Psoas muscle (tissue), 8 donors: ENCODE measurements at places on chromosomes 6 and 20. TPM values are rescaled to one million over a fixed set of nuclear protein-coding genes. Genes with fewer than 3 reads are reported as not detected.

DNA sequence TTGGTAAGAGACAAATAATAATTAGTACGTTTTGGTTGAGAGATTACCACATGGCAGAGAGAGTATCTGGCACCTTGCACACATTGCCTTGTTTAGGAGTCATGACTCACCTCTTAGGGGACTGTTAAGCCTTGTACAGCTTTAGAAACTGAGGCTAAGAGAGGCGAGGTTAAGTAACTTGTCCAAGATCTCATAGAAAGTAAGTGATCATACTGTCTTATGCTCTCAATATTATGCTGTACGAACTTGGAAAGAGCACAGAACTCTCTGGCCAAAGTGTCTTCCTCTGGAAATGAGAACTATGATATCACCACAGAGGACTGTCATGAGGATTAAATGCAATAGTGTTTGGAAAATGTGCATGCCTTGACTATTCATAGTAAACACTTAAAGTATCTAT is 249.0 kb downstream of the UTRN start:
- H3K4me1 ChIP-seq: peaks cover 18% of the 10 kb centered on the region
- DNase-seq: no peak
- peak overlapping the region; percentile 58 for H3K27ac ChIP-seq
- no peak overlapping the region for H3K4me3 ChIP-seq

Gene PAK5
- not detected for total RNA-seq

Gene SLC32A1
- not detected for total RNA-seq

Gene PERP
- total RNA-seq: 10.4 TPM

DNA sequence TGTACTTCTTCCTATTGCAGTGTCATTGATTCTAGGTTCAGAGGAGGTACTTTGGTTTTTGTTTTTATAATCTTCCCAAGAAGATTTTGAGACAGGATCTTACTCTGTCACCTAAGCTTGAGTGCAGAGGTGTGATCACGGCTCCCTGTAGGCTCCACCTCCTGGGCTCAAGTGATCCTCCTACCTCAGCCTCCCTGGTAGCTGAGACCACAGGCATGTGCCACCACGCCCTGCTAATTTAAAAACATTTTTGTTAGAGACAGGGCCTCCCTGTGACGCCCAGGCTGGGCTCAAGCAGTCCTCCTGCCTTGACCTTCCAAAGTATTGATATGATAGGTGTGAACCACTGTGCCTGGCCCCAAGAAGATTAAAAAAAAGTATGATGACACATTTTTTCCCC is 3.4 kb upstream of the SLC17A5 start:
- no peak overlapping the region for H3K4me3 ChIP-seq
- H3K27me3 ChIP-seq: no peaks in the 10 kb centered on the region
- H3K36me3 ChIP-seq: no peaks in the 10 kb centered on the region
- H3K27ac ChIP-seq: no peak overlapping the region
- H3K4me1 ChIP-seq: peaks cover 15% of the 10 kb centered on the region
- DNase-seq: no peak

- no peak overlapping the region for H3K27ac ChIP-seq
- no peaks in the 10 kb centered on the region for H3K36me3 ChIP-seq
- no peaks in the 10 kb centered on the region for H3K27me3 ChIP-seq
- no peak for DNase-seq
Observed at GRCh38 chr6:90107771-90108282, 188.8 kb downstream of the BACH2 start.

GRCh38 chr20:45833030-45833882 is at the start of gene SNX21:
SNX21 (plus strand) TSS chr20:45833799; CDS start chr20:45833920, 121 bp downstream.
- no peaks in the 10 kb centered on the region for H3K27me3 ChIP-seq
- H3K27ac ChIP-seq: peak within 1 kb of the TSS; percentile 98
- peak within 1 kb of the TSS; percentile 68 for H3K4me3 ChIP-seq
- peaks cover 57% of the 10 kb centered on the region for H3K4me1 ChIP-seq
- peaks cover 14% of the 10 kb centered on the region for H3K36me3 ChIP-seq

DNA sequence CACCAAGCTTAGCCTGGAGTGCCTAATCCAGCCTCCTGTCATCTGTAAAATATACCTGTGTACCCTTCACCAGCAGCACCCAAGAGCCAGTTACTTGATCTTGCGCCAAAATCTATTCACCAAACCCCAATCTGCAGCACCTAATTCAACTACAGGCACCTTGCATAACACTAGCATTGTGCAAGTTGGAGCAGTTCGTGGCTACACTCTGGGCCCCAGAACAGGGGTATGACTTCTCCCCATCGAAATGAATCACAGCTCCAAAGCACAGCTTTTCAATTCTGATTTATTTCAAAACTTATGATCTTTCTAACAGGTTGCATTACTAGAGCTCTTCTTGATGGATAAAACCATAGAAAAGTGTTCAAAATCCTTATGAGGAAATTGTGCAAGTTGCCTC is 100.4 kb upstream of the TCF21 start:
- no peak for DNase-seq
- H3K4me1 ChIP-seq: no peaks in the 10 kb centered on the region
- H3K4me3 ChIP-seq: no peak overlapping the region
- no peaks in the 10 kb centered on the region for H3K27me3 ChIP-seq
- H3K27ac ChIP-seq: no peak overlapping the region

DNA sequence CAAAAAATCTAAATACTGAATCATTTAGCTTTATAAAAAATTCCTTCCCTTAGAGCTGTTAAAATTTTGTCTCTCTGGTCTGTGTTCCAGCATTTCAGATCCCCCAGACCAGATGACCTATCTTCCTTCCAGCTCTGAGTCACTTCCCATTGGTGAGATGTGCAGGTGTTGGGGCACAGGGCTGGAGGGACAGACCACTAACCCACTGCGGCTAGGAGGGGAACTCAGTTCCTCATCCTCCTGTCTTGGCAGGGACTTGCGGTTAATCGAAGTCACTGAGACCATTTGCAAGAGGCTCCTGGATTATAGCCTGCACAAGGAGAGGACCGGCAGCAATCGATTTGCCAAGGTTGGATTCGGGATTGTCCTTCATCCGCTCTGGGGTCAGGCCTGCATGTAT is 6.0 kb downstream of the CNPY3 start:
- no peaks in the 10 kb centered on the region for H3K27me3 ChIP-seq
- H3K4me3 ChIP-seq: no peak overlapping the region
- peaks cover 6% of the 10 kb centered on the region for H3K4me1 ChIP-seq

- H3K27ac ChIP-seq: no peak overlapping the region
- H3K36me3 ChIP-seq: no peaks in the 10 kb centered on the region
- peaks cover 3% of the 10 kb centered on the region for H3K27me3 ChIP-seq
- DNase-seq: no peak
- H3K4me1 ChIP-seq: no peaks in the 10 kb centered on the region
- H3K4me3 ChIP-seq: no peak overlapping the region
Observed at GRCh38 chr20:22623211-22623610, 38.8 kb upstream of the FOXA2 start.

GRCh38 chr6:136307351-136307750 is 17.7 kb upstream of the BCLAF1 start:
- no peaks in the 10 kb centered on the region for H3K4me1 ChIP-seq
- no peak overlapping the region for H3K27ac ChIP-seq
- no peaks in the 10 kb centered on the region for H3K36me3 ChIP-seq
- no peak for DNase-seq

DNA sequence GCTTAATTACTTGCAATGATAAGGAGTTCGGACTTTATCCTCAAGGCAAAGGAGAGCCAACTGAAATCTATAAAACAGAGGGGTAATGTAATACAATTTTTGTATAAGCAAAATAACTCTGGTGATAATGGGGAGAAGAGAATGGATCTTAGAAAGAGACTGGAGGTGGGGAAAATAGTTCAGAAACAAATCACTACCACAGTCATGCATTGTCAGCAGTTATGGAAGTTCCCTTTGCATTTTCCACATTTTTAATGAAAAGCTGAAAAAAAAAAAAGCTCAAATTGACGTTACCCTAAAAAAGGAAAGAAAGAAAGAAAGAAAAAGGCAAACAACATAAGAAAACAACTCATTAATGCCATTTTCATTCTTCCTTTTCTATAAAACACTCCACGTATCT is 337.6 kb upstream of the HSF2 start:
- no peaks in the 10 kb centered on the region for H3K36me3 ChIP-seq
- H3K4me1 ChIP-seq: no peaks in the 10 kb centered on the region
- H3K27ac ChIP-seq: no peak overlapping the region

Gene HLA-F
- total RNA-seq: 16.5 TPM

Gene KIF25
- 0.43 TPM for total RNA-seq

Gene ADTRP
- not detected for total RNA-seq

Gene CASS4
- total RNA-seq: 0.29 TPM

DNA sequence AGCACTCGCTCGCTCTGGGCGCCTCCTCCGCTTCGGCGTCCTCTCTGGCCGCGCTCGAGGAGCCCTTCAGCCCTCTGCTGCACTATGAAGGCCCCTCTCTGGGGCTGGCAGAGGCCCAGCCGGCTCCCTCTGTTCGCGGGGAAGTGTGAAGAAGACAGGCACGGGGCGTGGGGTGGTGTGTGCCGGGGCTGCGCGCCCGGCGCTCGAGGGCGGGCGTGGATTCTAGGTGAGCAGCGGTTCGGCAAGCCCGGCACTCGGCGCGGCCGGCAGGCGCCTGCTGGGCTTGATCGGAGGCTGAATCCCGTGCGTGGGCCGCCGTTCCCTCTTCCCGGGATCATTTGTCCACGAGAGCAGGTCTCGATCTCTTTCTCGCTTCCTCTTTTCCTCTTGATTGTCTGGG is 153.0 kb downstream of the SLC35B3 start:
- no peaks in the 10 kb centered on the region for H3K27me3 ChIP-seq
- DNase-seq: no peak
- H3K4me3 ChIP-seq: no peak overlapping the region
- H3K36me3 ChIP-seq: no peaks in the 10 kb centered on the region
- no peaks in the 10 kb centered on the region for H3K4me1 ChIP-seq

DNA sequence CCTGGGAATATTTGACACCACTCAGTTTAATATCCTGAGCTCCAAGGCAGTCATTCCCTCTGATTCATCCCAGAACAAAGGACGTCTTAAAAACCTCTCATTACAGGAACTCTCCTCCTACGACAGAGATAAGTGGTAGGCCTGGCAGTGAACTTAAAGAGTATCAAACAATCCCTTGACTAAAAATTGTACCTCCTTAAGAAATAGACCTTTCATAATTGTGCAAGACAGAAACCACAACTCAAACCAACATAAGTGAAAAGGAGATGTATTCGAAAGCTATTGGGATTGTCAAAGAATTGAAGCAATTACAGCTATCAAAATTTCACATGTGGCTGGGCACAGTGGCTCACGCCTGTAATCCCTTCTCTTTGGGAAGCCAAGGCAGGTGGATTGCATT is 19.1 kb upstream of the BNIP5 start:
- no peaks in the 10 kb centered on the region for H3K27me3 ChIP-seq
- H3K27ac ChIP-seq: no peak overlapping the region
- peaks cover 5% of the 10 kb centered on the region for H3K4me1 ChIP-seq
- H3K36me3 ChIP-seq: no peaks in the 10 kb centered on the region
- no peak overlapping the region for H3K4me3 ChIP-seq
- DNase-seq: no peak

DNA sequence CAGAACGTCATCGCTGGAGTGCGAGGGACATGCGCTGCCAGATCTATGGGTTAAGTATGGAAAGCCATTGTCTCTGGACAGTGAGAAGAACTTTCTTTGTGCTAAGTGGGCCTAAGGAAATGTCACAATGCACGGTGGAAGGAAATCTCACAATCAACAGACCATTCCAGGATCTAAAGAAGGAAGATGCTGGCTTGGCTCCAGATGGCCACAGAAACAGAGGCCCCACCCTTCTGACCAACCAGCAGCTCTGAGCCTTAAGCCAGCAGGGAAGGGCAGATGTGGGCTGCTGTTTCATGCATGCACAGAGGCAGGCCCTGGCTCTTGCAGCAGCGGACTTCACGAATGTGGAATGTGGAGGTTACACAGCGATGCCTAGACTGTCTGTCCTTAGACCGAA is 156.3 kb downstream of the SOBP start:
- DNase-seq: peak; percentile 71
- no peak overlapping the region for H3K4me3 ChIP-seq
- no peaks in the 10 kb centered on the region for H3K27me3 ChIP-seq
- peaks cover 55% of the 10 kb centered on the region for H3K4me1 ChIP-seq
- H3K27ac ChIP-seq: peak overlapping the region; percentile 71

Gene SUMO4
- total RNA-seq: 0.26 TPM

Gene GLP1R
- total RNA-seq: not detected

Gene CTAGE9
- total RNA-seq: not detected

GRCh38 chr6:75273009-75273408 is 11.6 kb downstream of the TMEM30A start:
- no peak overlapping the region for H3K4me3 ChIP-seq
- no peak for DNase-seq
- peak overlapping the region; percentile 26 for H3K27ac ChIP-seq
